Lower lobe of right lung (tissue), 2 donors: ENCODE measurements at places on chromosomes 16 and 17. TPM values are rescaled to one million over a fixed set of nuclear protein-coding genes. Genes with fewer than 3 reads are reported as not detected.

GRCh38 chr17:49193513-49194296, 16.7 kb downstream of the GNGT2 start:
- peak; percentile 65 for DNase-seq

GRCh38 chr16:35102780-35103403, 1643.5 kb downstream of the TP53TG3F start:
- DNase-seq = no peak

- no peak for DNase-seq
These were observed 10.0 kb downstream of the CEP295NL start for GRCh38 chr17:78892936-78893379.

The RASL10B gene
- total RNA-seq = 1.9 TPM
